Left lobe of liver (tissue), 2 donors: ENCODE measurements at places on chromosomes 1 and 21.

GRCh38 chr1:224185208-224185607, 2.2 kb downstream of the DEGS1 start:
- DNase-seq: no peak

DNA sequence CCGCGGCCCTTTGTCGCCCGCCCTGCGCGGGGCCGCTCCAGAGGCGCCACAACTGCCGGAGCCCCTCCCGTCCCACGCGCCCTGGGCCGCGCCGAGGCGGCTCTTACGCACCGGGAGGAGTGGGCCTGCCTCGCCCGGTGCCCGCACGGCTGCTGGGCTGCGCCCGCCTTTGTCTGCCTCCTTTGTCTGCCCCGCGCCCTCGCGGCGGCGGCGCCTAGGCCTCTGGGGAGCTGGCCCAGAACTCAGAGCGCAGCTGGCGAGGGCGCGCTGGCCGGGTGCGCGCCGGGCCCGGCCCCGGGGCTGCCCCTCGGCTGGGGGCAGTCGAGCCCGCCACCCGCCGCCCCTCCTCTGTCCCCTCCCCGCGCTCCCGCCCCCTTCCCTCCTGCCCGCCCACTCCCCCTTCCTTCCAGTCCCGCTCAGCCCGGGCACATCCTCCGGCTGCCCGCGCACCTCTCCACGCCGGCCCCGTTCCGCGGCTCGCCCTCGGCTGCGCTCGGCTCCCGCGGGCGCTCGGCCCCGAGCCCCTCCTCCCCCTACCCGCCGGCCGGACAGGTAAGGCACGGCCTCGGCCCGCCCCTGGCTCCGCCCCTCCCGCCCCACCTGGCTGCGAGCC, at the start of gene DRAXIN:
Gene DRAXIN (plus strand): TSS at position 409 of the 613 bp plus-strand sequence. CDS start 14,549 bp downstream, outside the sequence.
- no peak for DNase-seq

DNA sequence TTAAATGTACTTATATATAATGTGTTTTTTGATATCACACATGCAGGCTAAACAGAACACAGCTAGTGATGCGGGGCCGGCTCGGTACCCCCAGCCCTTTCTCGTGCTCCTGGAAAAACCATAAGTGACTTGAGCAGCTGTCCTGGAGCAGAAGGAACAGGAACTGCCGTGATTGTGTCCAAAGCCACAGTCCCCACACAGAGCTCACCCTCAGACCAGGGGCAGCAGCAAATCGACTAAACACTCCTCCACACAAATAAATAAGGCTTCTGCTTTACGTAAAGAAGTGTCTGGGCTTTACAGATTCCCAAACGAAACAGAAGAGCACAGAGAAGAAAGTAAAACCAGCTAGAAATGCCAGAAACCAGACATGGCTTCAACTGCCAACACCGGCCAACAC, 9.6 kb downstream of the UBE2J2 start:
- no peak for DNase-seq

GRCh38 chr1:244089561-244089960, 38.5 kb downstream of the ZBTB18 start:
- DNase-seq: no peak

GRCh38 chr1:234976861-234977680, 151.6 kb downstream of the TOMM20 start:
- DNase-seq: no peak

DNA sequence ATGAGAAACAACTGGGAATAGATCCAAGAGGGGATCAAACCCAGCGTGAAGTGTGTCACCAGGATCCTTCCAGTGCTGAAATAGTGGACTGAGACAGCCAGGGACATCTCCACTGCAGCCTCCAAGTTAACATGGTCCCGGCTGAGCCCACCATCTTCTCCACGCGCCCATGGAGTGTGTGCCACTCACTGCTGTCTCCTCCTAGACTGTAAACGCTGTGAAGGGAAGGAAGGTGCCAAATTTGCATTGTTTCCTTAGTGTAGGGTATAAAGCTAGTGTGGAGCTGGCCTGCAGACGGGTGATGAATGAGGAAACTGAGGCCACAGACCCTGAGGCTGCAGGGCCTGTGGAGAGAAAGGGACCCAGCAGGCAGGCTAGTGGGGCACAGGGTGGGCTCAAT, 183.6 kb downstream of the FOXD2 start:
- no peak for DNase-seq

GRCh38 chr1:171245458-171246064, 2.7 kb upstream of the FMO1 start:
- DNase-seq: no peak

- DNase-seq: no peak
Observed at GRCh38 chr1:115596080-115596780, 45.5 kb upstream of the VANGL1 start.
